ENCODE measurements at places on chromosomes 16 and 17. TPM values are rescaled to one million over a fixed set of nuclear protein-coding genes. Genes with fewer than 3 reads are reported as not detected.

- DNase-seq = no peak
Observed at GRCh38 chr16:8370374-8371270, 219.7 kb downstream of the TMEM114 start.

DNA sequence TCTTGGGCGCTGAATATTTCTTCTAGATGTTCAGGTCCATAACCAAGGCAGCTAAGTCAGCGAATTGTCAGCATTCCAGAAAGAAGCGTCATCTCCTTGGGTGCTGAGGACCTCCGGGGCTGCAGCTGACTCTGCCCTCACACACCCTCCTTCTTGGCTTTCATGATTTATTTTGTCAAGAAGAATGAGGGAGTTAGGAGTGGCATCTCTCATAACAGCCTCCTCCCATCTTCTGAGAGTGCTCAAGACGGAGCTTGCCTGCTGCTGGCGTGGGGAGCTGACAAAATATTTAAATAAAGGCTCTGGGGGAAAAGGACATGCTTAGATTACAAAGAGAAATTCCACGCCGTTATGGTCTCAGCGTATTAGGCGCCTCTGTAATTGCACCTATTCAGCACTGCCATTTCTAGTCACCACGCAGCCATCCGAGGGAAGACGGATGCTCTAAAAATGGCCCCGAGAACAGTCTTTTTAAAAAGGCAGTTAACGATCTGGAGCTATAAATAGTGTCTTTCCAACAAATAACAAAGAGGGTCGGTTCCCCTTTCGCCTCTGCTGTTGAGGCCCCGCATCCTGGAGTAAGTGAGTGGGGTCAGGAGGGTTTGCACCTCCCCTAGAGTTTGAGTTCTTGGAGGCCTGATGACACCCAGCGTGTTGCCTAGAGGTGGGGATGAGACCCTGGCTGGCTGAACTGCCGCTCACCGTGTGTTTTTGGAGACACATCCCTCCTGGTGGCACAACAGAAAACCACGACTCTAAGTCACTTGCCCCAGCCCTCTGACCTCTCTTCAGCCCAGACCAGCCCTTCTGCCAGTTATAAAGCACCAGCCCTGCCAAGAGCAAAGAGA lies 187.0 kb downstream of the CCDC182 start:
- no peak for DNase-seq

GRCh38 chr17:17506181-17506741 lies 10.1 kb upstream of the RASD1 start:
- DNase-seq = no peak

- no peak for DNase-seq
Observed at GRCh38 chr16:69793526-69793925, 31.4 kb downstream of the WWP2 start.

DNA sequence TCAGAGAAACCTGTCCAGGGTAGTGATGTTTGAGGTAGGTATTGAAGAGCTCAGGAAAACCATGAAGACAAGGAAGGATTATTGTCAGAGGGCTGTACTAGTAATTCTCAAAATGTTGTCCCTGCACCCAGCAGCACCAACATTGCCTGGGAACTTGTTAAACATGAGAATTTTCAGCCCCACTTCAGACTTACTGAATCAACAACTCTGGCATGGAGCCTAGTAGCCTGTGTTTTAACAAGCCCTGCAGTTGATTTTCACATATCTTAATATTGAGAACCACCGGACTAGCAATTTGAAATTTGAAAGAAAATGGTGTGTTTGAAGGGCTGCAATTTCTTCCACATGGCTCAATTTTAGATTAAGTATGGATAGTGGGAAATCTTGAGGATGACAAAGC lies 2.8 kb upstream of the KIF2B start:
- DNase-seq = no peak

GRCh38 chr17:28550858-28551257 lies 1.6 kb downstream of the UNC119 start:
- DNase-seq = no peak

GRCh38 chr17:28228986-28229729 lies 89.8 kb upstream of the TMEM97 start:
- no peak for DNase-seq

DNA sequence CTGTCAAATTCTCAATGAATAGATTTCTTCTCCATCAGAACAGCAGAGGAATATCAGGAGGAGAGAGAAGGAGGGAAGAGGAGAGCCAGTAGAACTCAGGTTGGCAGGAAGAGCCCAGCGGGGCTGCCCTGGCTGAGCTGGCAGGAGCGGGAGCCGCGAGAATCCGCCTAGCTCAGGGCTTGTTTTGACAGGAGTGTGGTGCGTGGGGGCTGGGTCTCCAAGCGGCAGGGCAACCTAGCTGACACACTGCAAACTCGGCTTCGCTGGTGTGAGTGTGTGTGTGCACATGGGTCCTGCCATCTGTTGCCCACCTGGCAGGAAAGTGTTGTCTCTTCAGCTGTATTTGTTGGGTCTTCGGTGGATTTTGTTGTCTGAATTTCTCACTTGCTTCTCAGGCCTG lies 27.9 kb upstream of the BCAR1 start:
- no peak for DNase-seq

- no peak for DNase-seq
Observed at GRCh38 chr17:1379208-1379929, 20.7 kb downstream of the YWHAE start.

- no peak for DNase-seq
Observed at GRCh38 chr16:87327798-87328495, 10.8 kb upstream of the C16orf95 start.

DNA sequence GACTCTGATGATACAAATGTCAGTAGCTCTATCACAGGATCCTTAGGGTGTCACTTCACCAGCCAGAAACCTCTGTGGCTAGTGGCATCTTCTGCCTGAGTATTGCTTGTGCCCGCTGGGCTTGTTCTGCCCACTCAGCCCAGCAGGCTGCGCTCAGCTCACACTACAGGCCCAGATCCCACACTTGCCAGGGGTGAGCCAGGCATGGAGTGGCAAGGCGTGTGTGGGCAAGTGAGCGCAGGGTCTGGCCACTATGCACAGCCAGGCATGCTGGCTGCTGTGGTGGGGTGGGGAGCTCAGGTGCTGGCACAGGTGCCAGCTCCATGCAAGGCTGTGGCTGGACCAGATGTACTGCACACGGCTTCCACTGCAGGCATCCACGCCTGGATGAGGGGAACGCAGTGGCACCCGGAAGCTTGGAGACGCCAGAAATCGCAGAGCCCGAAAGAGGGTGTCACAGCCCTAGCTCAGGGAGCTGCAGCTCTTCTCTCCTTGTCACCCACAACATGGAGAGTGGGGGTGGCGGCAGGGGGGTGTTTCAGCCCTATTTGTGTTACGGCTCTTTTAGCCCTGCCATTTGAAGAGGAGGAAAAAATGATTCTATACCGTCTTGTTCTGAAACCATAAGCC lies 10.2 kb downstream of the CFAP97D1 start:
- no peak for DNase-seq

DNA sequence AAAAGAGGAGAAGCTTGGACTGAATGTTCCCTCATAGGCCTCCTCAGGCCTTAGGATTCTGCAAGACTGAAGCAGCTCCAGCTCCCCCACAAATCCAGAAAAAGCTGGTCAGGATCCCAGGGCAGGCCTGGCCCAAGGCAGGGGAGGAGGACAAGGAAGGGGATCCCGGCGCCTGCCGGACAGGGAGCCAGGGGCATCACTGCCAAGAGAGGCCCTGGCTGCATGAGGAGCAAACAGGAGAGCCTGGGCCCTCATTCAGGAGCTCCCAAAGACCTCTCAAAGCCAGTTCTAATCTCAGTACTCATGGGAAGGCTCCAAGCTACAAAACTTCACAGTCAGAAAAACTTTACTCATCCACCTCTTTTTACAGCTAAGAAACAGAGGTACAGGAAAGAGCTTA lies 67.3 kb downstream of the ZNF423 start:
- DNase-seq = peak; percentile 58

DNA sequence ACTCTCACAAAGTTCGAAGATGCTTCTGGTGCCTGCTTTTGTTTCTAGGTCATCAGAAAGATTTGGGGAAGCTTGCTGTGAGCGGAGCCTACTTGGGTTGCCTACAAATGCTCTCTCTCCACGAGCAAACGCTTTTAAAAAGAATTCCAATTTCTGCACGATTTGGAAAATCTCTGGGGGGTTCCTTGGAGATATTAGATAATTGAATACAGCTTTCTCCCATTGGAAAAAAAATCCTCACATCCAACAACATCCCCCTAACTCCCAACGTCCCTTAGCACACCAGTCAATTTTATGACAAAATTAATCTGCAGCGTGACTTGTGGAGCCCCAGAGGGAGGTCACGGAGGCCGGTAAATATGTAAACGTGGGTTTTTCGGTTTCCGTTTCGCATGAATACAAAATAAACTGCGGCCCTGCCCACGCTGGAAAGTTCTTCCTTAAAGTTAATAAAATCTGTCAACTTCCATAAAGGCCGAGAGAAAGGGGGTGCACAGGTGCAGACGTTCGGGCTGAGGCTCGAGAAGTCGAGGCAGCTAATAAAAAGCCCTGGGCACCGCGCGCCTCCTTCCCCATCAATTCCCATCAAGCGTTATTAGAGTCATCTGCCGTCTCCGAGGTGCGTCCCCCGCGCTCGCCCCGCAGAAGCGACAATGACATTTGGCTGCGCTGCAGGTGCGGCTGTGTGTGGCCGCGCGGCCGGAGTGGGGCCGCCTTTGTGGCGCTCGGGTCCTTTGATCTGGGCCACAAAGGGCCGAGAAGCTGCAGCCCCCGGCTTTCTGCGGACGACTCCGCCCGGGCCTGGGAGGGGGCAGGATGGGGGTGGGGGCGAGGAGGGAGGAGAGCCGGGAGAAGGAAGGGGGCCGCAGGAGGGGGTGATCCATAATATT lies 37.6 kb downstream of the SALL1 start:
- DNase-seq = no peak

DNA sequence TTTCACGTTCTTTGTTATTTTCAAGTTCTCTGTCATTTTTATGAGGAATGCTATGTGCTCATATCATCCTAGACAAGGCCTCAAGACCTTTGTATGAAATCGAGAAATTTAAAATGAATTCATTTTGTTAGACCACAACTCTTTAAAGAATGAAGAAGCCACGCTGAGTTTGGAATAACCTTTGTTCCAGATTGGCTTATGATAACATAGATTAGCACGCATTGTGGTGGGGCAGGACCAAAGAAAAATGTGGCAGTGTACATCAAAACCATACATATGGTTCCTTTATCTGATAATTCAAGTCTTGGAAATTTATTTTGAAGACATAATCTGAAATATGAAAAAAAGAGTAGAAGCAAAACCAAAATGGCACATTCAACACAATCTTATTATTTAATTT lies 2.2 kb downstream of the HSD17B2 start:
- DNase-seq = no peak

GRCh38 chr16:28503470-28504259 lies 3.0 kb downstream of the IL27 start:
- DNase-seq = no peak

- DNase-seq = no peak
Observed at GRCh38 chr16:14606102-14606501, 24.0 kb downstream of the PARN start.

DNA sequence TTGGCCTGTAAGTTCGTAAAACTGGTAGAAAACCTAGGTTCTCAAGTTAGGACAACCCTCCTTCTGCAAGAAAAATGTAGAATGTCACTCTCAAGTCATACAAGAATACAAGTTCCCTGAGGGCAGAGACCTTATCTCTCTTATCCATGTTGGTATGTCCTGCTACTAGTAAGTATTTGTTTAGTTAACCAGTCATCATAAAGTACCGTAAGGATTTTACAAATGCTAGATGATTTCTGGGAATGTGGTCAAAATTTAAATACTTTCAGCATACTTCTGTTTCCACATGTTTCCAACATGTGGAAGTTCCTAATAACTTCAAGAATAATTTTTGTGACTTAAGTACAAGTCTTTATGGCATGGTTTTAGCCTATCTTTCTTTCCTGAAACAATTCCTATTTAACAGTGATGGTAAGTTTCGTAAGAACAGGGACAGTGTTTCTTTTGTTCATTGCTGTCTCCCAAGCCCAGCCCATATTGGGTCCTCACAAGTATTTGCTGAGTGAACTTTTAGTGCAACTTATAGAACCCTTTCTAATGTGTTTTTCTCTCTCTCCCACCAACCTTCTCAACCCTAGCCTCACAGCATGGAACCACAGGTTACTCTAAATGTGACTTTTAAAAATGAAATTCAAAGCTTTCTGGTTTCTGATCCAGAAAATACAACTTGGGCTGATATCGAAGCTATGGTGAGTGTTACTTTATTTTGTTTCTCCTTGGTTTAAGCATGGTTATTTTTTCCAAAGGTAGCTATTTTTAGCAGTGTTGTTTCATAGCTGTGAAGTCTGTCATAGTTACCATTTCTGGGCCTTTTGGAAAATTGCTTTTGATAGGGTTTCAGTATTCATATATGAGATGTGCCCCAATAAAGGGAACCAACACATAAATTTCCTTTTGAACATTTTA lies 4.5 kb downstream of the NBR1 start:
- peak; percentile 13 for DNase-seq

DNA sequence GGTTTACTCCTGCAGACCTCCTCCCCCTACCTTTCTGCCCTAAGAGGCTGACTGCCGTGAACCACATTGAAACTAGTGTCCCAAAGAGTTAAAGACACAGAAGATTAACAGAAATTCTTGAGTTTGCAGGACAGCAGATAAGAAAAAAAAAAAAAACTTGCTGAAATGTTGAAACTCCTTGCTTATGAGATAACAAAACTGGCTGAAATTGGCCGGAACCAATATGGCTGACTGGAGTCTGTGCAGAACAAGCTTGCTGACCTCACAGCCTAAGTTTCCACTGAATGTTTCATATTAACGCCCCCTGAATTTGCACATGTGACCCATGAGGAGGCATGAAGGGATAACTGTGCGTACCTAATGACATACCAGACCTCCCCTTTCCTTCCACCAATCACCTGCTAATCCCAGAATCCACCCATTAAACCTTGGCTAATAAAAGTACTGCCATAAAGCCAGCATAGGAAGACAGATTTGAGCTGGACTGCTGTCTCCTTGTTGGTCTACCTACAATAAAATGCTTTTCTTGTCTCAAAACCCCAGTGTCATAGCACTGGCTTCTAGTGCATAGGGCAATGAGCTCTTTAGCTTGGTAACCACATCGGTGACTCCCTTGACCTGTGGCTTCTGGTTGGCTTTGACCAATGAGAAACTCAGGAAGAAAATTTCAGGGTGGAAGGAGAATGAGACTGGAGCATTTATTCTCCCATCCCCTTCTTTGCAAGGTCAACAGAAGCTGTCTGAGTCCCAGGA lies 80.1 kb downstream of the PMP22 start:
- no peak for DNase-seq

GRCh38 chr17:78040440-78041385 lies 82.2 kb downstream of the TNRC6C start:
- DNase-seq = peak; percentile 83

GRCh38 chr16:71687861-71688260 lies 36.6 kb downstream of the PHLPP2 start:
- DNase-seq = no peak

The DOC2A gene
- 1.2 TPM for polyA plus RNA-seq

The PLA2G10 gene
- 0.27 TPM for polyA plus RNA-seq

The TGFB1I1 gene
- 81.9 TPM for polyA plus RNA-seq

The VPS35 gene
- polyA plus RNA-seq = 89.9 TPM

The ERN1 gene
- polyA plus RNA-seq = 3.0 TPM

The CCT6B gene
- 1.2 TPM for polyA plus RNA-seq

The TAX1BP3 gene
- polyA plus RNA-seq = 58.3 TPM

The KRT9 gene
- polyA plus RNA-seq = not detected
